ENCODE measurements at places on chromosomes 7 and 10.
A peak's percentile ranks its signal among the peaks of the same experiment; 100 is the strongest.

DNA sequence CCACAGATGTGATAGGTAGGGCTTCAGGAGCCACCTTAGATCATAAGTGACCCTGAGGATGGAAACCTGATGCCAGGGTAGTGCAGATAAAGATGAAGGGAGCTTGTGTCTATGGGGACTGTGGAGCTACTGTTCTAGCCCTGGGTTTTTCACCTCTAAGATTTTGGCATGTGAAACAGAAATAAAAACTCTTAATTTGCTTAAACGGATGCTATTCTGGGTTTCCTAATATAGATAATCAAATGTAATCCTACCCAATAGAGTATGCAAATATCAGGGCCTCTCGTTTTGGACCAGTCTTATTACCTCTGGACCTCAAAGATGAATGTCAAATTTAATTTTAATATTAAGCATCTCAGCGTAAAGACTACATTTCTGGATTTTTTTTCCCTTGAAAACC, 49.3 kb downstream of the ABCB4 start:
- DNase-seq = no peak

DNA sequence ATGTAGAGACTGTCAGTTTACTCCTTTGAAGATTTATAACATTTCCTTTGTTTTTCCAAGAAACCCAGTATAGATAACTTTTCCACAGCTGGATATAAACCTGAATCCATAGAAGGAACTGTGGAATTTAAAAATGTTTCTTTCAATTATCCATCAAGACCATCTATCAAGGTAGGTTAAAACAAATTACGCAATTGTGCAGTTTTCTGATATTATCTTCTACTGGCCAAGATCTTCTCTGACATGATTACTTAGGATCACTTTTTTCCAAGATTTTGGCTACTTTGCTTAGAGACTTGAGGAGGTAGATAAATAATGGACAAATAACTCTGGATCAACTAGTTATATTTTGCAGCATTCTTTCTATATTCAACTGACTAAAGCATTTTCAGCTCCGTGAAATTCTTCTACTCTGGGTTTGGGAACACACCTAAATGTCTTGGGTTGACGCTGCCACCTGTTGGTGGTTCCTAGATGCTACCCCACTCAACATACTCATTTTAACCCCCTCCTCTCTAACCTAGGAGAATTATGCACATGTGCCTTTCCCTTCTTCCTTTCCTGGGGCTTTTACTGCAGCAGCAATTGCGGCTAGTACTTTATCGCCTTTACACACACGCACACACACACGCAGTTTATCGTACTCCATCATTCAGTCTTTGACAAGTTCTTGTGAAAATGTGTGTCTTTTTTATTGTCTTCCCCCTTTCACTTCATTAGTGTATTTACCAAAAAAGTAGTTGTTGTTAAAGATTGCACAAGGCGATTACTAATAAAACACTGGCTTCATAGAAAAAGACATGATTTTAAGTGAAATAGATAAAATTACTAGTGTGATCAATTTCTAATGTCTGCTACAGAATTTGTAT, 32.7 kb downstream of the ABCB5 start:
- peak; percentile 47 for DNase-seq

DNA sequence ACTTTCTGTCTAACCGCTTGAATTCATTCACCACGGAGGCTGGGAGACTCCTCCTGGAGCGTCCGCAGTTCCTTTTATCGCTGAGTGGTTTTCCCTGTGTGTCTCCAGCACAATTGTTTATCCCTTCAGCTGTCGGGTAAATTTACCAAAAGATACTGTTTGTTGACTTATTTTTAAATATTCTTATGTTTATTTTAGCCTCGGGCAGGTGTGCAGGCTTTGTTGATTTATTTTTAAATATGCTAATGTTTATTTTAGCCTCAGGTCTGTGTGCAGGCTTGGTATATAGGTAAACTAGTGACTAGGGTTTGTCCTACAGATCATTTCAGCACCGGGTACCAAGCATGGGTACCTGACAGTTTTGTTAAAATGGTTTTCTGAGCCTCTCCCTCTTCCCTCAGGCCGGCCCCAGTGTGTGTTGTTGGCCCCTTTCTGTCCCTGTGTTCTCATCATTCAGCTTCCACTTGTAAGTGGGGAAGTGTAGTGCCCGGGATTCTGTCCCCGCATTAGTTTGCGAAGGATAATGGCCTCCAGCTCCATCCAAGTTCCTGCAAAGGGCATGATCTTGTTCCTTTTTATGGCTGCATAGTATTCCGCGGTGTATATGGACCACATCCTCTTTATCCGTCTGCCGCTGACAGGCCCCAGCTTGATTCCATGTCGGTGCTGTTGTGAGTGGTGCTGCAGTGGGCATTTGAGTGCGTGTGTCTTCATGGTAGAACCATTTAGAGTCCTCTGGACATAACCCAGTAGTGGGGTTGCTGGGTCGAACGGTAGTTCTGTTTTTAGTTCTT, 5.3 kb downstream of the GET4 start:
- no peak for DNase-seq

DNA sequence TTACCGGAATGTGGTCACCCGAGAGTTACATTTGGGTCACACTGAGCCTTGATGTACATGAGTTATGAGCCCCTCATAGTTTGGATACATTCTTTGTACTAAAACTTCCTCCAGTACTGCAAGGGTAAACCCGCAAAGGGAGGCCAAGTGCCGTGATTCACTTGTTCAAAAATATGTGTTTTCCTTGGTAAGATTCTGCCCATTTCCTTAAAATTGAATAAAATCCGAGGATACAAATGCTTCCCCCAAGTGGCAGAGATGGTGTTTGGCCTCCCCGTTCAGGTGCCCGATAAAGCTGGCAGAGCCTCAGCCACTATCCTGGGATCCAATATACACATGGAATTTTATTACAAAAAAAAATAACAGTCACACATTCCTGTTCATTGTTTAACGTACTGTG, 268.3 kb downstream of the DIP2C start:
- DNase-seq = no peak

- no peak for DNase-seq
These were observed 44.3 kb upstream of the GLCCI1 start for GRCh38 chr7:7924303-7924702.

GRCh38 chr10:109650228-109650627, 273.1 kb downstream of the XPNPEP1 start:
- DNase-seq = no peak

- DNase-seq = no peak
These were observed 21.8 kb downstream of the FGFBP3 start for GRCh38 chr10:91887272-91888076.

- no peak for DNase-seq
These were observed 150.7 kb downstream of the KMT2E start for GRCh38 chr7:105164751-105165150.

- DNase-seq = no peak
These were observed 272.1 kb downstream of the BMPER start for GRCh38 chr7:34177476-34177875.

- peak; percentile 32 for DNase-seq
These were observed 58.0 kb upstream of the IKZF1 start for GRCh38 chr7:50246551-50246950.

- DNase-seq = no peak
These were observed 197.5 kb downstream of the MALRD1 start for GRCh38 chr10:19245889-19246752.

DNA sequence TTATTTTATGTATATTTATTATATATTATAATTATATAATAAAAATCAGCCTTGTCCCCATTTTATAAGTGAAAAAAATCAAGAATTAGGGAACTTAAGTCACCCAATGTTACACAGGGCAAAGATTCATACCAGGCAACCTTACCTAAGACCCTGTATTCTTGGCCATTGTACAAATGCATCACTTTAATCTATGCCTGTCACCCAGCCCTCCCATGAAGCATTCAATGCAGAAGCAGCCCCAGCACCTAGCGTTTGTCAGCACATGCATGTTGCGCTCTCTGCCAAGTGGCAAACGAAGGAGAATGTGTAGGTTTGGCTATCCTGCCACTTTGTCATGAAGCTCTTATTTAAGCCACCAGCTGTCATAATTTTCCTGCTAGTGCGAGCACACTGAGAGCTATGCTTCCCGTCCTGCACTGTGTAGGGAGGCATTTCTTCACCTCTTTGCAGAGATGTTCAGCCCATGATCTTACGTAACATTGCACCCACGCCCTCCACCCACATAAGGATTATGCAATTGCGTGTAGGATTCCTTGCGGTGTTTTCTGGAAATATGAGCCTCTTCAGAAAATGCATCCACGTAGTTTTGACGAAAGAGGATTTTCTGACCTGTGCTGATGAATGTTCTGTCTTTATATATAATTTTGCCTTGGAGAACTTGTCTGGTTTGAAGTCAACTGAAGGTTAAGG, 7.7 kb upstream of the COBL start:
- peak; percentile 20 for DNase-seq

DNA sequence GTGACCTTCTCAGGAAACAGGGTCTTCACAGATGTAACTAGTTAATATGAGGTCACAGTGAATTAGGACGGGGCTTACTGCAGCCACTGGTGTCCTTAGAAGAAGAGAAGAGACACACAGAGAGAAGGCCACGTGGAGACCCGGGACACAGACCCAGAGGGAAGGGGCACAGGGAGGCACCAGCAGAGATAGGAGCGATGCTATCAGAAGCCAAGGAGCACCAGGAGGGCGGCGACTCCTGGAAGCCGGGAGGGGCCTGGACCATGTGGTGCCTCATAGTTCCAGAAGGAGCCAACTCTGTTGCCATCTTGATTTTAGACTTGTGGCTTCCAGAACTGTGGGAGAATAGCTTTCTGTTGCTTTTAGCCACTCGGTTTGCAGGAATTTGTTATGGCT, 505.9 kb downstream of the TCERG1L start:
- DNase-seq = no peak

Data from OCI-M1 (cell line).